ENCODE measurements at places on chromosomes 16 and 17. TPM values are rescaled to one million over a fixed set of nuclear protein-coding genes. Genes with fewer than 3 reads are reported as not detected.

The SRCIN1 gene
- total RNA-seq: not detected

The SLC4A1 gene
- total RNA-seq: not detected

The IRX5 gene
- total RNA-seq: 1.2 TPM

The GALR2 gene
- total RNA-seq: 0.96 TPM

The CCL8 gene
- 0.69 TPM for total RNA-seq

The TNFSF12 gene
- total RNA-seq: 13.3 TPM

The HOXB5 gene
- 0.10 TPM for total RNA-seq

The USH1G gene
- total RNA-seq: not detected

The PSME3IP1 gene
- 123 TPM for total RNA-seq

The KRT24 gene
- total RNA-seq: not detected

The TSNAXIP1 gene
- total RNA-seq: 0.39 TPM

The HBA1 gene
- not detected for total RNA-seq

The CCL5 gene
- 36.1 TPM for total RNA-seq

The OR4D1 gene
- not detected for total RNA-seq

- DNase-seq: no peak
Observed at GRCh38 chr17:48416971-48417370, 13.0 kb downstream of the SKAP1 start.

DNA sequence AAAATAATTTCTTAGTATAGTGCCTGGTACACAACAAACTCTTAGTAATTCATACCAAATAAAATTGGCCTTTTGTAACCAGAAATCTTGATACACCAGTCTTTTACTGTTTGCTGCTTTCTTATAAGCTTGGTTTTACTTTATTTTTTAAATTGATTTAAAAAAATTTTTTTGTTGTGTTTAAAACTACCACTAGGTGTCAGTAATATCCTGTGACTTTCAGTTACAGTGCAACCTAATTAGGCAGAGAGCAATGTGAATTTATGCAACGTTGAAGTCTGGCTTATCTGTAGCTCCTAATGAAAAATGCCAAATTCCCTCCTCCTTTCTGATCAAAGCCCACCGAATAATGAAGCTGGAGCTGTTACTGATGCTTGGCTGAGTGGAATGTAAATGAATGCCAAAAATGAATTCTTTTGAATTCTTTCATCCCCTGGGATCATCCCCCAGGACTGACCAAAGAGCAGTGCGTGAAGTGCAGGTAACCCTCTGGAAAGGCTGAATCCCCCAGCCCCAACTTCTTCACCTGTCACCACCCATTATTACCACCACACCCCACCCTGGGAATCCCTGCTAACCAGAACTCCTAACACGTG is 3.8 kb downstream of the ERCC4 start:
- peak; percentile 56 for DNase-seq

- no peak for DNase-seq
Observed at GRCh38 chr16:62814891-62815290, 778.7 kb upstream of the CDH8 start.

GRCh38 chr16:66474750-66475199 is 47.7 kb downstream of the BEAN1 start:
- peak; percentile 39 for DNase-seq

- DNase-seq: no peak
Observed at GRCh38 chr16:51030516-51030915, 120.6 kb downstream of the SALL1 start.

- no peak for DNase-seq
Observed at GRCh38 chr16:3997231-3997841, 116.8 kb upstream of the CREBBP start.

DNA sequence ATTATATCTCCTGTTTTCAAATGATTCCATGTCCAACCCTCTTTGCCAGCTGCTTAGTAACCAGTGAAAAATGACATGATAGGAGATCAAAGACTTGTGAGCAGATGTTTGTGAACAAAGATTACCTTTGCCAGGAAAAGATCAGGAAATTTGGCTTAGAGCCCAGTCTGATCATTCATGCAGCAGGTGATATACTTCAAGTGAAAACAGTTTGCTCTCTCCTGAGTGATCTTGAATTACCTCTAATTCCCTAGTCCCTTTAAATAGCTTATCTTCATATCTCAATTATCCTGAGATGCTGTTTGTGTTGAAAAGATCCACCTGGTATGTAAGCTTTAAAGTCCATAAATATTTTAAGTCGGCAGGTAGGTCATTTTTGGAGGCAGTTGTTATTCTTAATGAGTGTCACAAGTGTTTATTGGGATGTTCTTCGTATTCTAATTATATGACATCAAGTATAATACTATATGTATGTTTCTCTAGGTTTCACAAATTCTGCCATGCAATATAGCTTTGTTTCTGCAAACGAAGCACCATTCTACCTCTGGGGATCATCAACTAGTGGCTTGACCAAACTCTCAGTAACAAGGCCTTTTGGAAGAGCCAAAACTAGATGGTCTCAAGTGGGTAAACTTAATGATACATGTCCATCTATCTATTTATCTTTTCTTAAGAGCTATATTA is 13.2 kb upstream of the VPS35L start:
- DNase-seq: no peak

GRCh38 chr17:70357190-70357589 is 187.9 kb downstream of the KCNJ2 start:
- peak; percentile 32 for DNase-seq

- DNase-seq: no peak
Observed at GRCh38 chr16:11581678-11582077, 5.0 kb downstream of the LITAF start.

- DNase-seq: no peak
Observed at GRCh38 chr16:88978608-88979346, 1.8 kb upstream of the CBFA2T3 start.

DNA sequence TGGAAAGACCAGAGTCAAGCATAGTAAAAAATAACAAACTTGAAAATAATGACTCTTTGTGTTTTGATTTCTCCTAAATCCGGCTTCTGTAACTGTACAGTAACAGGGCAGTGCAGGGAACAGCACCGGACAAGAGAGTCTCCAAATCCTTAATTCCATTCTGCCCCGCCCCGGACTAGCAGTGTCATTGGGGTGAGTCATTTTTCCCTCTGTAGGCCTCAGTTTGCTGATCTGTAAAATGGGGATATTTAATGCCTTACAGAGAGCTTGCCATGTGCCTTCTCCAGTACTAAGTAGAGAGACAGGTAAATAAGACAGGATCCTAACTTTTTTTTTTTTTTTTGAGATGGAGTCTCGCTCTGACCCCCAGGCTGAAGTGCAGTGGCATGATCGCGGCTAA is 83.6 kb upstream of the TBC1D3K start:
- no peak for DNase-seq

GRCh38 chr17:49991409-49991808 is 3.6 kb downstream of the DLX3 start:
- DNase-seq: no peak

DNA sequence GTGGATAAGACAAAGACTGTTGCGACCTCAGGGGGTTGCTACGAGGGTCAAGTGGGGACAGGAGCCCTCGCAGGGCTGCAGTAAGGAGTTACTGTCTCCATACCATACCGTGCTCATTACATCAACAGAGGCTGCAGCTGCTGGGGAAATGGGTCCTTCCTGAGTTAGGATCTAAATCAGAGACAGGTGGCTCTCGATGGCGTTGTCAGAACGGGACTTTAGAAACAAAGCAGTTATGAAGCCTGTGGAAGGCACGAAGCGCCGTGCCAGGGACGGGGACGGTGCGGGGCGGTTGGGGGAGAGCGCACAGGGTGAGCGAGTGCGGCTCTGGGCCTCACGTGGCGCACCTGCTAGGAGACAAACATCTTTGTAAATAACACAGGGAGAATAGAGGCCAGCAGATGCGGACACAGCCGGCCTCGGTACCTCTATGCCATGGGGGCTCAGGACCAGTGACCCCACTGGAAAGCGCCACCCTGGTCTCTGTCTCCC is 34.4 kb downstream of the ZCCHC14 start:
- no peak for DNase-seq

DNA sequence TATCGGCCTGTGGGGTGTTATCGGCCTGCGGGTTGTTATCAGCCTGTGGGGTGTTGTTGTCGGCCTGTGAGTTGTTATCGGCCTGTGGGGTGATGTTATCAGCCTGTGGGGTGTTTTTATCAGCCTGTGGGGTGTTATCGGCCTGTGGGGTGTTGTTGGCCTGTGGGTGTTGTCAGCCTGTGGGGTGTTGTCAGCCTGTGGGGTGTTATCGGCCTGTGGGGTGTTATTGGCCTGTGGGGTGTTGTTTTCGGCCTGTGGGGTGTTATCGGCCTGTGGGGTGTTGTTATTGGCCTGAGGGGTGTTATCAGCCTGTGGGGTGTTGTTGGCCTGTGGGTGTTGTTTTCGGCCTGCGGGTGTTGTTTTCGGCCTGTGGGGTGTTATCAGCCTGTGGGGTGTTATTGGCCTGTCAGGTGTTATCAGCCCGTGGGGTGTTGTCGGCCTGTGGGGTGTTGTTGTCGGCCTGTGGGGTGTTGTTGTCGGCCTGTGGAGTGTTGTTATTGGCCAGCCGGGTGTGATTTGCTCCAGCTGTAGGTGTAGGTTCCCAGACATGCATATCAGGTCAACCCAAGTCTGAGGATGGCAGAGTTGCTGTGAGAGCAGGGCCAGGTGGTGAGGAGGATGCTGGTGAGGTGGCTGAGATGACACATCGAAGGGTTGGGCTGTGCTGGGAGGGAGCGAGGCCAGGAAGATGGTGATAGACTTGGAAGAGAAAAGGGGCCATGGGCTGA is 7.1 kb downstream of the TRARG1 start:
- DNase-seq: no peak

DNA sequence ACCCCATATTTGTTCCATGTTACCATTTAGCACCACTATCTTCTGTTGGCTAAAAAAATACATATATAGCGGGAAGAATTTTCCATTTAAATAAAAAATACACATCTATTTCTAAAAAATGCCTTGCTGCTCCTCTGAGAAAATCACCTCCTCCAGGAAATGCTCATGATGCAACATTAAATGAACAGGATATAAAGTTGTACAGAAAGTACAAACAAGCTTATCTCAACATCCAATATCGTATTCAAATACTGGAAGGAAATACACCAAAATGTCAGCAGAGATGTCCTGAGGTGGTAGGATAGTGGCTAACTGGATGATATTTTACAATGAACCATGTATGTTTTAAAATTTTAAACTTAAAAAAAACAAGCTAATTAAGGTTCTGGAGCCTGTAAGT is 21.3 kb downstream of the GNA13 start:
- no peak for DNase-seq

- DNase-seq: peak; percentile 24
Observed at GRCh38 chr16:54510685-54511221, 224.2 kb upstream of the IRX3 start.

DNA sequence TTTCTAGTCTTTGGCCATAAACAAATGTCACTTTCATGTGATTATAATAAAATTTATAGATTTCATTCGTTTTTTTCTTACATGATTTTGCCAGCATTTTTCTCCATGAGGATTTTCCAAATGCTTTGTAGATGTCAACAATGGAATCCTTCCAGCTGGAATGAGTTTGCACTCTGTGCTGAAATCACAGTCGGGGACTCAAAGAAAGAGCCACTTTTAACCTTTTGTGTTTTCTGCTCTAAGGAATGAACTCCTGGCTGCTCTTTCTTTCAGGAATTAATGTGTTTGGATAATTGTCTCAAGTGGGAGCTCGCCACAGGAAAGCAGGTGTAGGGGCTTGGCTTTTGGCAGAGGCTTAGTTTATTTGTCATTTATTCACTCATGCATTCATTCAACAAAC is 372.3 kb upstream of the SALL1 start:
- peak; percentile 13 for DNase-seq

DNA sequence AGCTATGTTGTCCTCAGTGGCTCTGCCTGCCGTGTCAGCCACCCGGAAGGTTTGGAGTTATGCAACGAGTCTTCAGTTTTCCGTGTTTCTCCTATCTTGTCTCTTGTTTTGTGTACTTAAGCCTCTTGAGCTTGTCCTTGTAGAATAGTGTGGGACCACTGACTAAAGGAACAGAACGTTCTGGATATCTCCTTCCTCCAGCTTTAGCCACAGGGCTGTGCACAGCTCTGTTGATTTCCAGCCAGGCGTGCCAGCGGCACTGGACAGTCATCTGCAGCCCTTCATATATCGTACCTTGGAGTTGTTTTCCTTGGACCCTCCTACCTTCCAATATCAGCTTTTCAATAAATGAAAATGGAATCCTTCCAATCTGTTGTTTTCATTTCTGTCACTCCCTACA is 39.8 kb downstream of the TMEM11 start:
- DNase-seq: no peak

GRCh38 chr17:17921192-17922069 is 50.8 kb downstream of the TOM1L2 start:
- peak; percentile 96 for DNase-seq

DNA sequence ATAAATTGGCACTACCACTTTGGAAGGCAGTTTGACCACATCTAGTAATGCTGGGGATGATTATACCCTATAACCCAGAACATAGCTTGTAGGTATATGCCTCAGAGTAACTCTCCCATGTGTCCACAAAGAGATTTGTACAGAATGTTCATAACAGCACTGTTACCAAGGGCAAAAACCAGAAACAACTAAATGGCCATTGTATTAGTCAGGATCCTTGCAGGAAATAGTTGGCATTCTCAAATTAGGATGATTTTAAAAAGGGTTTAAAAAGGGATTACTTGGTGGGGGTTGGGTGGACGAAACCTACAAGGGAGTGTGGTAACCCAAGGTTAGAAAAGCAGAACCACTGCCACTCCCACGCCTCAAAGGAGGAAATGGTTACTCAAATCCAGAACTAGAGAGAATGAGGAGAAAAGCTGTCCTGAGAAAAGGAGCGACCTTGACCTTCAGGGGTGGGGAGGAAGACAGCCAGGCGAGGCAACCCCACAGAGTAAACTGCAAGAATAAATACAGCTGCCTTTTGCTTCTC is 2.1 kb downstream of the CPPED1 start:
- peak; percentile 97 for DNase-seq

DNA sequence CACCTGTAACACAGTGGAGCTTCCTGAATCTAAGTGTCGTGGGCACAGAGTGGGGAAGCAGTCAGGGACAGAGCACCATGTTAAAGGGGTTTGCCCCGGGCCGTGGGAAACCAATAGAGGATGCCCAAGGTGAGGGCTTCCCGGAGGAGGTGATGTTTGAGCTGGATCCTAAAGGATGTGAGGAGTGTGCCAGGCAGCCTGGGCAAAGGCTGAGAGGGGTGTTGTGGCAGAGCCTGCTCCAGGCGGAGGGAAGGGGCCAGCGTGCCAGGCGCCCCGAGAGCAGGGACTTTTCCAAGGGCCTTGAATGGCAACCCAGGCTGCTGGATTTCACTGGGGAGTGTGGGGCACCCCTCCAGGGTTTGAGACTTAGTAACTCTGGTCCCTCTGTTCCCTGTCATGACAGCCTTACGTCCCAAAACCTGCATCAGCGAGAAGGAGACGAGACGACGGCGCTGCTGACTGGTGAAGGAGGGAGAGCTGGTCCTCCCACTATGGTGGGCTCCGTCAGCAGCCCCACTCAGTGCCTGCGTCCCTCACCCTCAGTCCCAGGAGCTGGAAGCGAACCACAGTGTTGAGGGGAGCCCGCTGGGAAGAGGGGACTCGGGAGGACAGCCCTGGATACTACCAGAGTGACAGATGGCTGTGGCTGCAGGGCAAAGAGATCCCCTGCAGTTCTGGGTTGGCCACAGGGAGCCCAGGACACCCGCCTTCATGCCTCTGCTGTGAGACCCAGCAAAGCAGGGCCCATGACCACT is 228.4 kb downstream of the KATNIP start:
- no peak for DNase-seq

GRCh38 chr16:58460219-58460610 is 39.7 kb upstream of the NDRG4 start:
- no peak for DNase-seq

GRCh38 chr17:280216-280615 is 72.4 kb downstream of the RPH3AL start:
- no peak for DNase-seq
